WERI-Rb-1 (cell line): ENCODE measurements at places on chromosomes 2 and 18.

DNA sequence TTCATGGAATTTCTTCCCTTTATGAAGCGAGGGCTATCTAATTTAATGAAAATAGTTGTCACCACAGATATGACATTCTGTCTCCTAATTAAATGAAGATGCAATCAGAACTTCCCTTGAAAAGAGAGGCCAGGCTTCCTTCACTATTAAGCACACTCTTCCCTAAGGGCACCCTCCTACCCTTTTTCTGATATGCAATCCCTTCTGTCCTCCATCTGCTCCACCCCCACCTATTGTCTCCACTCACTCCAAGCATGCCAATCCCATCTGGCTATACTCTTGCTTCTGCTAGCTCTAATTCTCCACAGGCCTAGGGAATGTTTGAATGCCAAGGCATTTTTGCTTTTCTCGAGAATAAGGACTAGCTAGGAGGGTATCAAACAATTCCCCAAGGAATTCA is 818.4 kb upstream of the FSHR start:
- peak; percentile 90 for DNase-seq

DNA sequence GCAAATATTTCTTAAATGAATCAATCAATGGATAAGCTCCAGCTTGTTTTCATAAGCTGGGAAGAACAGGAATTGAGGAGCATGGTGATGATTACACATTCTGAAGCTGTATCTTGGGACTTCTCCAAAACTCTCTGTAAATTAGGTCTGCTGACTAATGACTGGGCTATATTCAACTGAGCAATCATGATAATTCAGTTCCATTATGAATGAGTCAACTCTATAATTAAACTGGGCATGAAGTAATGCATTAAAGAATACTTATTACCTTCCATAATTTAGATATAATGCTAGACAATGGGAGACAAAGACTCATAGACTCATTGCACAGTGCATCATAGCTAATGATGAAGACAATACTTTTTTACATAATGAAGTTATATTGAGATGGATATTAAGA is 207.4 kb downstream of the CBLN2 start:
- no peak for DNase-seq

- DNase-seq = no peak
Observed at GRCh38 chr18:57780318-57780705, 22.8 kb downstream of the ATP8B1 start.

DNA sequence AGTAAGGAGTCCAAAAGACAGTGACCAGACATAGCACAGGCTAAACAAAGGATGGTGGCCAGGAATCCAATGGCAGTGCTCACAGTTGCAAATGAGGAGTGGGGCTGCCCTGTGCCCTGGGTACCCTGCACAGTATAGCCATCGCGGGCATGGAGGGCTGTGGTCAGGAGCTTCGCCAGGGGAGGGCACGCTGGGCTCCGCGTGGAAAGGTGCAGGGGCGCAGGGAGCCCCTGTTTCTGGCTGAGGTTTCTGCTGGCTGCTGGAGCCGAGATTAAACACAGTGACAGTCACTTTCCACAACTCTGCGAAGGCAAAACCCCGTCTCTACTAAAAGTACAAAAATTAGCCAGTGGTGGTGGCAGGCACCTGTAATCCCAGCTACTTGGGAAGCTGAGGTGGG is 194.7 kb downstream of the GALR1 start:
- no peak for DNase-seq

DNA sequence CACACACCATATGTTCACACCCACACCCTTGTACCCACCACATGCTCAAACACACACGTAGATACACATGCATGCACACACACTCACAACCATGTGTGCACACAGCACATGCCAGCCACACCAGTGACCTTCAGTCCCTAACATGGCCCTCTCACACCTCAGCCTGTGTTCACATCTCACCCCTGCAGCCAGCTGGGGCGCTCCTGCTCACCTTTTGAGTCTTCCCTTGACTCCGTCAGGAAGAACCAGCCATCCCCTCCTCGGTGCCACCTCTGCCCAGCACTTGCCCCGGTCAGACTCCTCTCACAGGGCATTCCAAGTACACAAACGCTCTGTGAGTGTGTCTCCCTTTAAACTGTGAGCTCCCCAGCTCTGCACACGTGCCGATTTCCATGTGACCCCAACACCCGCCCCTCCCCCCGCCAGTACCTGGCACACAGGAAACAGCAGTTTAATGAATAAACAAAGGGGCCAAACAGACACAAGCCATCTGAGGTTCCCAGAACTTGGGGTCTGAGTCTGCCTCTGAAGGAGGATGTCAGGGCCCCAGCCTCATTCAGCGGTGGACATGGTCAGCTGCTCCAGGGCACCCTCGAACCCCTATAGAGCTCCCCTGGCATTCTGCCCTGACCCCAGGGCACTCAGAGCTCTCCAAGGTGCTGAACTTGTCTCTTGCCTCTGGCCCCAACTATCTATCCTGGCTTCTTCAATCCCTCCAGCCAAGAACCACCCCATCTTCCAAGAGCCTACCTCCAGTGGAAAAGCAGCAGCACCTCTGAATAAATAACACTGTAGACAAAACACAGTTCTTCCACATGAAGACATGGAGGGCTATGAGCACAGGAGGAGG is 252.9 kb downstream of the ATAD2B start:
- no peak for DNase-seq

- DNase-seq = no peak
Observed at GRCh38 chr2:199850218-199850717, 724 bp downstream of the FTCDNL1 start.

DNA sequence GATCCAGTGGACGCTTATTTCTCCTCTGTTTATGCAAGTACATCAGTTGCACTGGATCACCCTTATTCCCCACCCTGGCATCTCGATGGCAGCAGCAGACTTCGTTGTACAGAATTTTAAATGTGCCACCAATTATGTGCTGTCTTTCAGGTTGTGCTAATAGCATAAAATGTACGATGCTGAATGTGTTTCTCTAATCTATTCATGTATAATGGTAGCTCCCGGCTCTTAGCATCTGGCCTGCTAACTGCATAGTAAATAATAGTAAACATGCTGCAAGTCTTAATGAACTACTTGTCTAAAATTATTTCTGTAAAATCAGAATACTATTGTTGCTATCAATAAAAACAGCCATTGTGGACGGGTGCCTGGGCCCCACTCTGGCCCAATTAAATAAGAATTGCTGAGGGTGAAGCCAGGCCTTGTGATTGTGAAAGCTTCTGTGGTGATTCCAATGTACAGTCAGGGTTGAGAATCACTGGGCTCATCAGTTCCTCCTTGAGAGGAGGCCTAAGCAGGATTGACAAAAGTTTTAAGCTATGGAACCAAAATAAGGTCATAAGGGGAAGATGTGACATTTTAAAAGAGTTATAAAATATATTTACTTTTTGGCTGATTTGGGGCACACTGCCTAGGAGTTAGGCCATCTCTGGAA is 14.4 kb upstream of the MYO3B start:
- DNase-seq = no peak

- no peak for DNase-seq
Observed at GRCh38 chr2:3458396-3459184, 60.7 kb downstream of the ADI1 start.

DNA sequence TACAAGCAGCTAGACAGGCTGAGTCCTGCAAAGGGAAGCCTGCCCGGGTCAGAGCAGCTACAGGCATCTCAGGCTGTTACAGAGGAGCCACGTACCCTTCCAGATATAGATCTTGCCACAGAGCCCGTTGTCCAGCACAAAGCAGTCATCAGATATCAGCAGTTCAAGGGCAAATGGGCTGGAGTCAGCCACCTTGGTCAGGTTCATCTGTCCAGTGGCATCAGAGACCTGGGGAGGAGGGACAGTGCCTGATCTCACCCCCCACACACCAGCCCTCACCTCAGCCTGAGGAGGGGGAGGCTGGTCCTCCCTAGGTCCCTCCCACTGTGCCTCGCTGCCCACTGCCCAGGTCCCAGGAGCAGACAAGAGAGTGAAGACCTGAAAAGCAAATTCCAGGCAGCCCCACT is 12.2 kb downstream of the CAPG start:
- DNase-seq = no peak

GRCh38 chr2:142877216-142877838 is at the start of gene KYNU:
TSS of gene KYNU (plus strand) at chr2:142877664. CDS start at chr2:142885368, 7,704 bp downstream.
- no peak for DNase-seq

GRCh38 chr18:27854631-27855030 is 322.3 kb downstream of the CDH2 start:
- DNase-seq = no peak

GRCh38 chr18:35422237-35422636 is 45.1 kb upstream of the ZNF396 start:
- DNase-seq = no peak

DNA sequence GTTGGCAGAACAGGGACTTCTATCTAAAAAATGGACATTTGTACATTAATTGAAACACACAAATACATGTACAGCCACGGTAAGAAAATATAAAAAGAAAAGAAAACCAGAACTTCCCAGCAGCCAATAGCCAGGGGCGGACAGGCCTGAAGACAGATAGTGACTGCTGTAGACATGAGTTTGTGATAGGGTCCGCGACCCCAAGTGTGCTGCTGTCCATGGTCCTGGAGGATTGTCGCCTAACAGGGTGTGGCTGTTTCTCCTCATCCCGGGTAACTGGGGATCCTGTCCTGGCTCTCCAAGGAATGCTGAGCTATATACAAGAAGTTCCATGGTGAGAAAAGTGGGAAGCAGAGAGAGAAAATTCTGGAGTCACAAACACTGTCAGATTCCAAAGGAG is 266.5 kb upstream of the SALL3 start:
- DNase-seq = no peak

GRCh38 chr2:85662899-85663593 is 5.0 kb downstream of the SFTPB start:
- no peak for DNase-seq

- DNase-seq = no peak
Observed at GRCh38 chr2:189350540-189351209, 90.6 kb upstream of the WDR75 start.

DNA sequence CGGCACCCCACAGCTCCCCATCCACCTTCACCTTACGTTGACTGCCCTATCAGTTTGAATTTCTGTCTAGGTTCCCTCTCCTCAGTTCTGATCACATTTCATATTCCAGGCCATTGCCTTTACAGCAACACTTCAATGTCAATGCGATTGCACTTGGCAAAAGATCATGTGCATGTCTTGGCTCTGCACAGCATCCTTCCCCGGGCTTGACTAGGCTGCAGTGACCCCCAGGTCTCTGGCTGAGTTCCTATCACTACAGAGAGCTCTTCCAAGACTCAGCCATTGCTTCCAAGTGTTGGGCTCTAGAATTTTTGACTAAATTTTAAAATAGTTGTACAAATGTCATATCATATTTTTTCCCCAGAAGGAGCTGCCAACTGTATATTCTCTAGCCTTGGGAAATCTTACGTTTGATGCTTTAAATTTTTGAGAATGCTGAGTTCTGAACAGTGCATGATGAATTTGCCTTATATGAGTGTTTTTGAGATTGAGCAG is 103.8 kb upstream of the NEDD4L start:
- no peak for DNase-seq

DNA sequence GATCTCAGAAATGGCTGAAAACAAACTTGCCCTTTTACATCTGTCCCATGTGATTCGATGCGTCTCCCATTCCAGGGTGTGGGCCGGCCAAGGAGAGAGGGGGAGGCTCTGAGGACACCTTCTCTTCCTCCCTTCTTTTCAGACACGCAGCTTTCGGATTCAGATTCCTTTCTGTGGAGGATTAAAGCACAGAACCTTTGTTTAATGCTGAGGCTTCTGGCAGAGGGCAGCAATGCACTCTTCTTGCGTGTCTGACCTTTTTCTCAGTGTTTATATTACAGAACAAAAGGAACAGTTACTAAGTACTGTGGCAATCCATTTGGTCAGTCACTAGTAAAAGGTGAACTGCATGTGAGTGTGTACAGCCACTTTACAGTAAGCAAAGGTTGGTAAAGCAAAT is 268.9 kb upstream of the CCDC68 start:
- no peak for DNase-seq

DNA sequence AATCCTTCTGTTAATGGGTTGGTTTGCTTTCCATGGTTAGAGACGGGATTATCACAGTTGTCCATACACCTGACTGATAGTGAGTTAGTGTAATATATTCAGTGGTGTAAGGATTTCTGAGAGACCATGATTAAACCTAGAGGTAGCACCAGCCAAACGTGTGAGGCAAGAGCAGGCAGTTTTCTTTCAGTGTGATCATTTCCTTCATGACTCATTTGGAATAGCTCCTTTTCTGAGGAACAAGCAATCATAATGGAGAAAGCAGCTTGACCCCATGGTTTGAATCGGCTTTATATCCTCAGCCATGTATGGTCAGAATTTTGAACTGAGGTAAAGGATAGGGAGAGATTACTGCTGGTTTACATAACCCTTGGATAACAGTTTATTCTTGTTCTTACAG is 2.9 kb downstream of the MXD1 start:
- no peak for DNase-seq

- DNase-seq = no peak
Observed at GRCh38 chr2:197919487-197919886, 115.1 kb downstream of the PLCL1 start.

DNA sequence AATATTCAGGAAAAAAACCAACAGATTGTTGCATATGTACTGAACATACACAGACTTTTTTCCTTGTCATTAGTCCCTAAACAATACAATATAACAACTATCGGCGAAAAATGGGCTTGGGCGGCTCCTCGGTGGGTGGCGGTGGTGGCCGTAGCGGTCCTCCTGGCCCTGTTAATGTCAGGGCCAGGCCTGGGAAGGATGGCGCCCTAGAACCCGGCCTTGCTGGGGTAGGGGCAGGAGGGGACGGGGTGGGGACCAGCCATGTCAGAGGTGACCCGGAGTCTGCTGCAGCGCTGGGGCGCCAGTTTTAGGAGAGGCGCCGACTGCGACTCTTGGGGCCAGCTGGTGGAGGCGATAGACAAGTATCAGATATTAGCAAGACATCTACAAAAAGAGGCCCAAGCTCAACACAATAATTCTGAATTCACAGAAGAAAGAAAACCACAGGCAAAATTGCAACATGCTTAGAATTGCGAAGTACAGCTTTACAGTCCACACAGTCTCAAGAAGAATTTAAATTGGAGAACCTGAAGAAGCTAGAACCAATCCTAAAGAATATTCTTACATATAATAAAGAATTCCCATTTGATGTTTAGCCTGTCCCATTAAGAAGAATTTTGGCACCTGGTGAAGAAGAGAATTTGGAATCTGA is 36.5 kb downstream of the ROCK2 start:
- DNase-seq = no peak
